ENCODE measurements at places on chromosomes 2 and 18.

GRCh38 chr2:14751581-14751980 lies 119.1 kb downstream of the LRATD1 start:
- DNase-seq: no peak

DNA sequence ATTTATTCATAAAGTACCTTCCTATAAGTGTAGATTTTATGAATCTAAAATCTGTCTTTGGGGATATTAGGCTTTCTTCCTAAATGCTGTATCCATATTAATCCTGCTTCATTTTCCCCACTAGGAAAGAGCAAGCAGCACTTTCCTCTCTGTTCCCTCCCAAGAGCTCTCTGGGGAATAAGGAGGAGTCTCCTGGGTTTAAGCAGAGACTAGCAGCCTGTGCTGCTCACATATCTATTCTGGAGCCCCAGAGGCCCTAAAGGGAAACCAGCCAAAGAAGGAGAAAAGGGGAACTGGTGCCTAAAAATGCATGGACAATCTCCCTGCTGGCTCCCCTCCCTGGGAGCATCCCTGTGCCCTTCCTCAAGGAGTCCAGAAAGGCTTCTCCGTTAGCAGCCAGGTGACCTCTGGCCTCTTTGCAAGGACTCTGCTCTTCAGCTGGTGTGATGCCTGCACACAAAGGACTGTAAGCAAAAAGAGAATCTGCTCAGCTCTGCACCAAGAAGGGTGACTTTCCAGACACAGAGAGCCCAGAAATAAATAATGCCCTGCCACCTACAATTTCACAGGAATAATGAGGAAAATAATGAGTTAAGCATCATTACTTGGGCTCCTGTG lies 270.6 kb downstream of the SS18 start:
- no peak for DNase-seq

DNA sequence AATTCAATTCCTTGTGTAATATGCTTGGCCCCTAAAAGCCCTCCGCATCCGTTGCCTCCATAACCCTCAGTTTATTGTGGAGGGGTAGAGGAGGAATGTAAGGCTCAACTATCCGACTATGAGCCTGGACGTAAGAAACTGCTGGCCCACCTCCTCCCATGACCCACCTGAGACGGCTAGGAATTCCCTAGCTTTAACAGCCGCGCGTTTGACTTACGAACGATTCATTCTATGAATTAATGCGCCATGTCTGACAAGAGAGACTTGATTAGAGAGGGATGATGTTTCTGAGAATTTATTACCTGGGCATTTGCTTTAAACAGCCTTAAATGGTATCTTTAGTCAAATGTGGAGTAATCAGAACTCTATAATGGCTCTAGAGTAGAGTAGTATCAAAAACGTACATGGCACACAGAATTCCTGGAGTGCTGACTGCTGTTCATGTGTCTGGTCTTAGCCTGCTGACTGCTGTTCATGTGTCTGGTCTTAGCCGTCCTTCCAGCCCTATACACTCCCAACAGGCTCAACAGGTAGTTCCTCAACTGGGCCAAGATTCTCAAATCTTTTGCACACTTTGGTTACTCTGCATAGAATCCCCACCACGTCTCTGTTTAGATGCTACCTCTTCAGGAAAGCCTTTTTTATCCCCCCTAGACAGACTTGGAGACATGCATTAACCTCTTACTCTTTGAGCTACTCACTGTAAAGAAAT lies 899 bp upstream of the GFPT1 start:
- no peak for DNase-seq

- no peak for DNase-seq
Measured at GRCh38 chr2:153595939-153596338, 117.4 kb upstream of the RPRM start.

DNA sequence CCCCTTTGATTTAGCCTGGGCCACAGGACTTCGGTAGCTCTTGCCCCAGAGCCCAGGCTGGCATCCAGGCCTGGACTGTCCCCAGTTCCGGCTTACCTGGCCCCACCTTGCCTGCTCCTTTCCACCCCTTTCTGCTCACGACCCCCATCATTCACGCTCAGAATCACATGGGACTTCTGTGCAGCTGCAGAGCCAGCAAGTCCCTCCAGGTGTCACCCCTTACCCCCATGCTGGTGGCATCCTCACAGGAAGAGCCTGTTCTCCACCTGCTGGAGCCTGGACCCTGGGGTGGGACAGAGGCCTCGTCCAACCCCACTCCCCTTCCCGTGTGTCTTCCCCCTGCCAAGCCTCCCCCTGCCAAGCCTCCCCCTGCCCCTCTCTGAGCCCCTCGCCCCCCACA lies 7.9 kb upstream of the KCNIP3 start:
- DNase-seq: no peak

GRCh38 chr2:107222466-107222865 lies 336.5 kb upstream of the ST6GAL2 start:
- DNase-seq: no peak

GRCh38 chr2:160993654-160994061 lies 166.6 kb upstream of the TANK start:
- no peak for DNase-seq

DNA sequence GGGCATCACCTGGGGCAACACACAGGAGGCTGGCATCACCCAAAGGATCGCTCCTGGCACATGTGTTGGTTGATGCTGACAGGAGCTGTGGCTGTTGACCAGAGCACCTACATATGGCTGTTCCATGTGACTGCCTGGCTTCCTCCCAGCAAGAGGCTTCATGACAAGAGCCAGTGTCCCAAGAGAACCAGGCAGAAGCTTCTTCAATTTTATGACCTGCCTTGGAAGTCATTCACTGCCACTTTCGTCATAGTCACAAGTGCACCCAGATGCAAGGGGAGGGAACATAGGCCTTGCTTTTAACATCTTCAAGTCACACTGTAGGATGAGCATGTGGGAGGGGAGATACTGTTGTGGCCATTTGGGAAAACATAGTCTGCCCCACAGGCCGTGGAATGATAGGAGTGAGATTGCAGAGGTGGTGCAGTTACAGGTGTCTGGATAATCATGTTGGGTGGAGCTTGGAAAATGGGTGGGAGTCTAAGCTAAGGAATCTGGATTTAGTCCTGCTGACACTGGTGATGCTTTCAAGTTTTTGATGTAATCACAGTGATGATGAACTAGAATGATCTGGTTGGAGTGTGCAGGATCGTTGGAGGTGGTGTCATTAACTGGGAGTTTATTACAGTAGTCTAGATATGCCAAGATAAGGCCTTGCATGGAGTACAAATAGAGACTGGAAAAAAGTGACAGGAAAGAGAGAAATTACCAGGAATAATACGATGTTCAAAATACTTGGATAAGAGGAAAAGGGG lies 107.0 kb downstream of the RAPGEF4 start:
- no peak for DNase-seq

DNA sequence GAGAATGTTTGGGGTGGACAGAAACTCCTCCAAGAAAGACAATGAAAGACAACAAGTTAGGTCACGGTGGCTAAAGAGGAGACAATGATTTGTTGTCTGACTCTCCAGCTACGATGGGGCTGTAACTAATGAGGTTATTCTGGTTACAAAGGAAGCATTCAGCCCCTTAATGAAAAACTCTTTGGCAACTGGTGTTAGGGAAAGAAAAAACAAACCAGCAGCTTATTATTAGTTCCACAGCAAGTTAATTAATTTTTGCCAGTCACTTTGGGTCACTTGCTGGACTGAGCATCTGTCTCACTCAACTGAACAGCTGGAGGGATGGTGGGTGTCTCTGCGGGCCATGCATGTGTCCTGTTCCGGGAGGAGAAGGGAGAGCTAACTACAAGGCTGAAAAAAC lies 263.7 kb downstream of the ALK start:
- DNase-seq: no peak

- DNase-seq: no peak
Measured at GRCh38 chr2:171383134-171383533, 50.7 kb downstream of the METTL8 start.

DNA sequence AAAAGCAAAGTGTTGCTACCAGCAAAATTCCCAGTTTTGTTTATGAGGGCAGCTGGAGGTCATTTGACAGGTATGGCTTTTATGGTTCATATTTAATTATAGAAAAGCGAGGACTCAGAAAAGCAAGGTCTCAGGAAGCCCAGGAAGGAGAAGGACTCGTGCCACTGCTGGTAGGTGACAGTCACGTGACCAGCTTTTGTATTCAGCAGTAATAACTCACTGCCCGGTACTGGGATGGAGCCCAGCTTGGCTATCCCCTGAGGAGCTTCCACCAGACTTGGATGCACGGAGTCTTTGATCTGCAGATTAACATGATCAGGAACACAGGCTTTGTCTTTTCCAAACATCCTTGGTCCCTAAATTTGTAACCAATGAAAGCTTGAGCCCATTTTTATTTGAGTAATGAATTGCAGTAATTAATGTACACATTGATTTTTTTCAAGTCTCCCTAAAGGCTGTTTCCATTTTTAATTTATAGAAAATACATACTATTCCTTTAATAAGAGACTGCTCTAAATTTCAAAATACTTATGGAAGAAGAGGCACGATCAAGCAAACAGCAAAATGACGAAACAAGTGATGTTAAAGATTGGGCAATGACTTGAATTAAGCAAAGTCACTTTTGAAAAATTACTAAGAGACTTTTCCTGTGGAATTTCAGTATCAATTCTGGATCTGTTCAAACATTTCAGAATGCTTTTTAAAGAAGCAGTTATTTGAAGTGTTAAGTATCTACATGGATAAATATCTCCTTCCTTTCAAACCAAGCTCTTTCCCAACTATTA lies 251.7 kb upstream of the HNRNPA3 start:
- DNase-seq: no peak

GRCh38 chr2:47941936-47942335 lies 35.6 kb upstream of the FBXO11 start:
- no peak for DNase-seq
